ENCODE measurements at places on chromosomes 3 and 15.
A peak's percentile ranks its signal among the peaks of the same experiment; 100 is the strongest.

DNA sequence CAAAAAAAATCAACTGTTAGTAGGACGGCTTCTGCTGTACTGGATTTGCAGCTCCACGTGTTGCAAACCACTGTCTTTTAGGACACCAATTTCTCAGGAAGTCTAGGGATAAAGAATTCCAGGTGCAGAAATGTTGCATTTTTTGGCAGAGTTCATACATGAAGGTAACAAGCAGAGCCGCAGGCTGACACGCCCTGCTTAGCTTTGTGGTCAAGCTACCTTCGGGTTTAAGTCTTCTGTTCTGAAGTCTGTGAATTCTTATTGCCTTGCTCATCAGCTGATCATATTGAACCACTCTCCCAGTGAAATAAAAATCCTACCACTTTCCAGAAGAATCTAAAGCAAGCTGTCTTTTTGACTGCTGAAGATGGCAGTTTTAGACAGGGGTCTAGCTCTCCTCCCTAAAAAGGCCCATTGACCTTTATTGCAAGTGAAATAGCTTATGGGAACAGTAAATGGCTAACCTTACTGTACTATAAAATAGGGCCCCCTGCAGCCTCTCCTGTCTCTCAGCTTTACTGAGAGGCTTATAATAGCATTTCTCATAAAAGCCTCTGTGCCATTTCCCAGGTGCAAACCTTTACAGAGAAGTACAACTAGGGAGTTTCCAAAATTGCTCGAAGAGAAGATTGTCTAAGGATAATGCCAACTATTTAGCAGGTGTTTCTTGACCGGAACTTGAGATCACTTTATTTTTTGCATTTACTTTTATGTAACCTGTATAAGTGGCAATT, 262.2 kb upstream of the IL12A start:
- no peak for DNase-seq

DNA sequence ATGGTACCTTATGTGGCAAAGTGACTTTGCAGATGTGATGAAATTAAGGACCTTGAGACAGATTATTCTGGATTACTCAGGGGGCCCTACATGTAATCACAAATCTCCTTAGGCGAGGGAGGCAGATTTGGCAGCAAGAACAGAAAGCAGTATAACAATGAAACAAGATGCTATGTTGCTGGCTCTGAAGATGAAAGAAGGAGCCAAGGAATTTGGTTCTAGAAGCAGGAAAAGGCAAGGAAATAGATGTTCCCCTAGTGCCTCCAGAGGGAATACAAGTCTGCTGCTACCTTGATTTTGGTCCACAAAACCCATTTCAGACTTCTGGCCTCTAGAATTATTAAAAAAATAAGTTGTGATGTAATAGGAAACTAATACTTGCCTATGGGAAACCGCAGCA, 64.5 kb downstream of the PIK3R4 start:
- no peak for DNase-seq

DNA sequence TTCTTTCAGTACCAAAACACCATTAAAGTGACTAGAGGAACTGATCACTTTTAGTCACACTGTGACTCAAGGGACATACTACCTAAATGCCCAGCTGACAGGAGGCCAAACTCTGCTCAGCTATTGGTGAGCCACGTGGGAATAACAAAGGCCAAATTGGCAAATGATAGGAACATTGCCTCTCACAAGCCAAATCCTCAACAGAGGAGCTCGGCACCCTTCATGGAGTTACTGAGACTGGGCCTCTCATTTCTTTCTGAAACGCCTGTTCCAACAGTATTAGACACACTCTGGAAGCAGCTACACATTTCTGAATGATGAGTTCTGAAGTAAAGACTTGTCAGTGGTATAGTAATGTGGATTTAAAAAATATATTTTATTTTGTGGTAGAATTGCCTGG, 166.0 kb upstream of the COL8A1 start:
- DNase-seq, result no peak

DNA sequence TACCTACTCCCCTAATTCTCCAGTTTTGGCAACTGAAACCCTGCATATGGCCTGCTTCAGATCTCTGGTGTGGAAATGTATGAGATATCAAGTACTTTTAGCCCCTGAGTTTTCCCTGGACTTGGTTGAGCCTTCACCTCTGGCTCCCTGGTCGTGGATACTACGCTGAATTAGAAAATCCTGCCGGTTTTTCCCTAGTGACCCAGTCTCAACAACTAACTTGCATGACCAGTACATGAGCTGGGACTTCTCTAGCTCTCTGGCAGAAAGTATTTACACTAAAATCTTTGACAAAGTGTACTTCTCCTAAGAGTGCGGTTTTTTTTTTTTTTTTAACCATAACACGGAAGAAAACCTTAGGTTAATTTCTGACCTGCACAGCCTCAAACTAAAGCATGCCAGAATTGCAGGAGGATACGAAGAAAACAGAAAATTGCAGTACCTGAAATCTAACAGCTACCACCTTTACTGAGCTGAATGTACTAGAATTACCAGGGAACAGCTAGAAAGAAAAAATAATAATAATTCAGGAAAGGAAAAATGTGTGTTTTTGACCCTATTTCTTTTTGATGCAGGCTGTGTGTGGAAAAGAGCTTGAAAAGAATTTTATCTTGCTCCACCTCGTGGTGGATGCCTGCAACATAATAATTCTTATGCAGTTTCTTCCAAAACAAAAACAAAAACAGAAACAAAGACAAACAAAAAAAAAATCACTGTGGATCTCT, 165.6 kb downstream of the GMNC start:
- DNase-seq, result no peak

- no peak for DNase-seq
These were observed 116.8 kb downstream of the USP13 start for GRCh38 chr3:179769411-179770247.

DNA sequence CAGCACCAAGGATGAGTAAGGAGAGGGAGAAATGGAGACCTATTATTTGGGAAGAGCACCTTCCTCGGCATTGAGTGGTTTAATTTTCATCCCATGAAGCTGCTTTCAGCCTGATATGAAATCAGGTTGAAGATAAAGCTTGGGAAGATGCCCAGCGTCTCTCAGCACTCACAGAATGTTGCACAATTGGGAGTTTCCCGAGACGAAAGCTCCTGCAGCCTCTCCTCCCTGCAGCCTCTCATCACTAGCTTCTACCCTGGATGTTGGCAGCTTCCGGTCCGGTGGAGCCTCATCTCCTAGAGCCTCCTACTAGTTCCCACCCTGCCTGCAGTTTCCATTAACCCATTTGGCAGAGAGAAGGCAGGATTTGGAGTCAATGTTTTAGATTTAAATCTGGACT, 40.3 kb downstream of the EDEM1 start:
- DNase-seq, result no peak

DNA sequence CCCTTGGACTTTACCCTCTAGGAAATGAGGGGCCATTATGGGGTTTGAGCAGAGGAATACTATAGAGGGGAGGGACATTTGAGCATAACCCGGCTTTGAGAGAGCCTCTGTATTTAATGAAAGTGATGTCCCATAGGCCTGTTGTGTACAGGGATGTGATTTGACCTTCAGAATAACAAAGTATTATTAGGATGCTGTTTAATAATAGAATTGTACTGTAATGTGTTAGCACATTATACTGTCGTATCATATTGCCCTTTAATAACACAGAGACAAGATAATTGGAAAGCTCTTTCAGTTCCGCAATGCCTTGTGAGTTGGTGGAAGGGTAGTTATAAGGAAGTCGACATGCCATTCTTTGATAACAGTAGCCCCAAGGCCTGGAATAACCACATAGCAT, 328.3 kb downstream of the RYR3 start:
- DNase-seq, result no peak

DNA sequence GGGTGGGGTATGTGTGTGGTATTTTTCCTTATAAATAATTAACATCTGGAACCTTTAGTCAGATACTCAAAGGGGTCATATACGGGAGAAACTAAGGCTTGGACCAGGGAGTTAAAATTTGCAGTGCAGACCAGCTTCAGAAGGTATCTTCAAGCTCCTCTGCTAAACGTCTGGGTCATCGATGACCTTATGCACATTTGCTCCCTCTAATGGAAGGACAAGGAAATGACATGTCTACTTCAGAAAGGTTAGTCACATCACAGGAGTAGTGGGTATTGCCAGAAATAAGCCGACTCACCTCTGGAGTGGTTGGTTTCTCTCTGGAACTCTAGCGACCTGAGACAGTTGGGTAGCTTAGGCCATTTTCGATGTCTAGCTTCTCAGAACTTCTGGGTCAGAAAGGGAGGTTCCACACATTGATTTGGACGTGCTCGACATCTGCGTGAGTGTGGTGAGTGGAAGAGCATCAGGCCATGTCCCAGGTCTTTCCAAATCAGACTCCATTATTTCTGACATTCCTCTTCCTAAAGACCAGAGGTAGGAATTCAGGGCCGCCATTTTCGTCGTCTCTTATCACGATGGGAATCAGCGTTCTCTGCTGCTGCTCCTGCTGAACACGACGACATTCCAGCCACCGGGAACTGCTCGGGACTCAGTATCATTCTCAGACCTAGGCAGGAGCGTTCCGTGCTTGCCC, 31.8 kb upstream of the RASA2 start:
- peak; percentile 30 for DNase-seq

DNA sequence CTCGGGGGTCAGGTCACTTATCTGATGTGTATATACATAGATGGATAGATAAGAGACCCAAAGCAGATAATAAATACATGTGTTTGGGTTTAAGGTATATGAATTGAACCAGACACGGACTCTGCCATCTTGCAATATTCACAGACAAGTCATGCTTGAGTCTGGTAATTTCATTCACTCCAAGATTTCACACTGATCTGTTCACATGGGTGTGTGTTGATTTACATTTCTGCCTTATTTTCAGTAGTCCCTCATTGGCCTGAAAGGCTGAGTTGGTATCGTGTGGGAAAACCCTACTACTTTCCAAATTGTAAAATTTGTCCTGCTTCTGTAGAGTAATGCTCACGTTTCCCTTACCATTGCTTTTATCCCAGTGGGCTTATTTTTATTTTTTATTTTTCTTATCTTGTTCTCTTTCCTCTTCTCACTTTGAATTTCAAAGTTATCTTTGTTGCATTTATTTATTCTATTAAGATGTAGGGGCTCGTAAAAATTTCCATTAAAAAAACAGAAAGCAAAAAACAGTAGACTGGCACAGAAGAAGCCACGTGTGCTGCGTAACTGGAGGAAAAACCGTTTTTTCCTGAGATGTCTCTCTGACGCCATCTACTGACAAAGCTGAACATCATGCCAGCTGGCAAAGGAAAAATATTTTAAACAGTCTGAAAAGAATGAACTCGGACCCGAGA, 10.8 kb upstream of the MFSD1 start:
- no peak for DNase-seq

DNA sequence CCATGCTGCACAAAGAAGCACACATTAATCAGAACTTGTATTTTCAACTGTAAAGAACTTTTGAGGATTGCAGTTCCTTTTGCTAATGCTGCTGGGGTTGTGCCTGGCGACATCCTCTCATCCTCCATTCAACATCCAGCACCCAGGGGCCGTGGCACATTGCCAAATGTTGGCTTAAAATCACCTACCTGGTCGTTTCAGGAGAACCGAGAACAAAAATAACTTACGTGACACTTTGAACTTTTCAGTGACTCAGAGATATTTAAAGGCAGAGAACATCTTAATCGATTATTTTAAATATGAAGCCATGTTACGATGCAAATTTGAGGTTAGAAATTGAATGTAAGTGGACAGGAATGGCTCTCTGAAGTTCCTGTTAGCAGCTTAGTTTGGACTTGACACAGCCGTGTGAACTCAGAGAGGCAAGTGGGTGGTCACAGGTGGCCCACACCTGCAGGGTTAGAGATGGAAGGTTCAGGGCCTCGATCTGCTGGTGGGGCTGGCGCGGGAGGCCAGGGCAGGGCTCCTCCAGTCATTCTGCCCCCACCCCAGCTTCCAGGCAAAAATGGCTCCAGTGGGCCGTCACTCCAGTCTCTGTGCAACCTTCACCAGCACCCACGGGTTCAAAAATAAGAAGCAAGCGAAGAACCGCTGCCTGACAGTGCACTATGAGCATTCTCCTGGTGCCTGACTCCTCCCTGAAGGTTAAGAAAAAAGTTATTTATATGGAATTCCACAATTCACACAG, 12.2 kb downstream of the LRRK1 start:
- DNase-seq, result no peak

GRCh38 chr3:66270288-66270687, 49.5 kb downstream of the SLC25A26 start:
- DNase-seq, result no peak

GRCh38 chr3:116135457-116136085, 309.7 kb downstream of the LSAMP start:
- no peak for DNase-seq

DNA sequence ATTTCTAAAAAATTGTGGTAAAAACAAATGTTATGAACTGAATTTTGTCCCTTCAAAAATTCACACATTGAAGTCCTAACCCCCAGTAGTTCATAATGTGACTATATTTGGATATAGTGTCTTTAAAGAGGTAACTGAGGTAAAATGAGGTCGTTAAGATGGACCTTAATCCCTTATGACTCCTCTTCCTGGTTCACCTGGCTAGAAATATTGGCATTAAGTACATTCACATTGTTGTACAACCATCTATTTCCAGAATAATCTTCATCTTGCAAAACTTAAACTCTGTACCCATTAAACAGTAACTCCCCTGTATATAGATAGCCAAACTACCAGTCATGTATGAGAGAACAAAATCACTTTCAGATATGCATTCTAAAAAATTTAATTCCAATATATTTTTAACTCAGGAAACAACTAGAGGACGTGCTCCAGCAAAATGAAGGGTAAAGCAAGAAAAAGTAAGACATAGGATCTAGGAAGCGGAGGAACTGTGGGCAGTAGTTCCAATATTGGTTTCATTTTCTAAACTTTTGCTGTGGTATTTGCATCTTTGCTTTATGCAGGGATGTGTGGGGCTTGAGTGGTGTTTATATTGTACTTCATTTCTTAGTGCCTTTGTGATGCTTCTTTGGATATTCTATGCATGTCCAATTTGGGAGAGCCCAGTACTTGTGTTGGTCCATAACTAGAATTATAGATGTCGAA, 36.7 kb upstream of the IL20RB start:
- DNase-seq, result no peak

DNA sequence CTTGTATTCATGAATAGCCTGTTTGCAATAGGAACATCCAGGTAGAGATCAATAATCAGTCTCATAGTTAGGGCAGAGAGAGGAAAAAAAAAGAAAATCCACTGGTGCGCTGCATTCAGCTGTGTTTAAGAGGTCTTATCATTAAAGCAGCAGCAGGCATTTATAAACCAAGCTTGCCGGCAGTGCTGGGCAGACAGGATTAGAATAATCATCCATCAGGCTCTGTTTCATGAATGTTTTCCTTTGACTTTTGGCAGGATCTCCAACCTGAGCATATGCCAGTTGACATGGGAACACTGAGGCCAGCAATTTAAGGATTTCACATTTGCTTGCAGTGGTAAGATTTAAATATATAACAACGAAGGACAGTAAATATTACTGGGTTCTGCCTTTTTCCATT, 305.2 kb upstream of the SEMA6D start:
- no peak for DNase-seq

- DNase-seq, result no peak
These were observed 188.7 kb upstream of the LINGO1 start for GRCh38 chr15:77821188-77821958.

- DNase-seq, result no peak
These were observed 150.5 kb upstream of the ZNF385D start for GRCh38 chr3:21901484-21901883.
